ENCODE measurements at places on chromosomes 6 and 20.

DNA sequence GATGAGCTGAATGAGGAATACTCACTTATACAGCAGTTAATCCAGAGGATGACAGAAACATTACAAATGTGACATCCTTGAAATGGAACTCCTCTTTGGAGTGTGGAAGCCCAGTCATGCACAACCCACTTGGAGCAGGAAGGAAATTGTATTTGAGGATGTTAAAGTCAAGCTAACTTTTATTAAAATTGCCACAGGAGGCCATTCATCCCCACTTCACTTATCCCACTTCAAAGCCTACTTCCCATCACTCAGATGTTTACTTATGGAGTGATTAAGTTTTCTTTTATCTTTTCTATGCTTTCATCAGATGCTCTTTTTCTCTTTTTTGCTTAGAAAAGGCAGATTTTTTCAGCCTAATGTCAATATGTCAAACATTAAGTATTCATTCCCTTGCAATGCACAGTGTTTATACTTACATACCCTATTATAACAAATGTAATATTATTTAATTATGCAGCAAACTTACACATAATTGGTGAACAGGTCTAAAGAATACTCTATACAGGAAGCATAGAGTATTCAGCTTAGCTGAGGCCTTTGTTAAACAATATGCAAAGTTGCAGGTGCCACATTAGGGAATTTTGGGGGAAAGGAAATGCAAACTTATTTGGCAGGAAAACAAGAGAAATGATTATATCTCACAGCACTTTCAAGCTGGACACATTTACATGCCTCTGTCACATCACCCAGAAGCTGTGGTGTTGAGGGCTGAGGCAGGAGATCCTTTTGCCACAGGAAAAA is 148.9 kb downstream of the KHDC1L start:
- DNase-seq, result no peak

GRCh38 chr6:145051661-145052060 is 683.7 kb downstream of the EPM2A start:
- DNase-seq, result no peak

DNA sequence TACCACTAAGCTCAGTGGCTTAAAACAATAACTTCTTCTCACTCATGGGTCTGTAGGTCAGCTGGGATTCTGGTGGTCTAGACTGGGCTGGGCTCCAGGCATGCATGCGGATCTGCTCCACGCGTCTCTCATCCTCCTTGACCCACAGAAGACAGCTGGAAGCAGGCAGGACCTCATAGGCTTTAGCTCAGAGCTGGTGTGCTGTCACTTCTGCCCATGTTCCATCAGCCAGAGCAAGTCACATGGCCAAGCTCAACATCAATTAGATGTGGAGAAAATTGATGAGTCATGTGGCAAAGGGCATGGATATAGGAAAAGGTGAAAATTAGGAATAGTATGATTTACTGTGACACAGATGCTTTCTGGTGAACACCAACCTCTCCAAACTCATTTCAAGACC is 57.4 kb upstream of the PSMF1 start:
- no peak for DNase-seq

- DNase-seq, result no peak
Observed at GRCh38 chr6:21613809-21614208, 20.3 kb downstream of the SOX4 start.

- DNase-seq, result peak; percentile 57
Observed at GRCh38 chr6:132937466-132937906, 123.1 kb downstream of the RPS12 start.

DNA sequence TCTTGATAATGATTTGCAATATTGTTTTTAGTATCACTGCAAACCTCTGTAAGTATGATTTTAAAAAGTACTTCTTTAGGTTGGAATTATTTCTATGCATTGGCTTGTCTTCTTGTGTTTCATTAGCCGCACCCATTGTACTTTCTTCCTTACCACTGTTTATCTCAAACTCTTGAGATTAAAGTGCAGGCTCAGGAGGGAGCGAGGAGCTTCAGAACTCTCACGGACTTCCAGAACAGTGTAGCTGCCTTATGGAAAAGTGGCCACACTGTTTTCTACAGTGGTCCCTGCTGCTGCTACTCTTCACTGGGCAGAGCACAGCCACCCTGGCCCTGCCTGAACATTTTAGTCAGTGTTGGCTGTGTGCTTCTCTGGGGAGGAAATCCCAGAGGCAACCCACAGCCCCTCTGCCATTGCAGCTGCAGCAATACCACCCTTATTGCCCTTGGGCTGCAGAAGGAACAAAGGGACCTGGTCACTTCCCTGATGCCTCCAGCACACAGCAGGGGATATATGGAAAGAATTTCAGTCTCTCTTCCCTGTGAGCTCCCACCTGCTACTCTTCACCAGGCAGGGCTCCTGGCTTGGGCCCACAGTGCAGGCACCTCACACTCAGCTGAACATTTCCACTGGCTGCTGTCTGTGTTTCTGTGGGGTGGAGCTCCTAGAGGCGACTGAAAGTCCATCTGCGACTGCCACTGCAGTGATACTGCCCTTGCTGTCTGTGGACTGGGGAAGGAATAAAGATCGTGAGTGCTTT is 91.7 kb upstream of the MAP3K4 start:
- no peak for DNase-seq

All from SHP77 (cell line).